ENCODE measurements at places on chromosomes 5 and 9. TPM values are rescaled to one million over a fixed set of nuclear protein-coding genes. Genes with fewer than 3 reads are reported as not detected.

GRCh38 chr5:156527611-156528010 lies 200.6 kb downstream of the SGCD start:
- no peak overlapping the region for H3K4me3 ChIP-seq
- H3K36me3 ChIP-seq = no peaks in the 10 kb centered on the region
- no peaks in the 10 kb centered on the region for H3K4me1 ChIP-seq
- H3K27ac ChIP-seq = no peak overlapping the region

DNA sequence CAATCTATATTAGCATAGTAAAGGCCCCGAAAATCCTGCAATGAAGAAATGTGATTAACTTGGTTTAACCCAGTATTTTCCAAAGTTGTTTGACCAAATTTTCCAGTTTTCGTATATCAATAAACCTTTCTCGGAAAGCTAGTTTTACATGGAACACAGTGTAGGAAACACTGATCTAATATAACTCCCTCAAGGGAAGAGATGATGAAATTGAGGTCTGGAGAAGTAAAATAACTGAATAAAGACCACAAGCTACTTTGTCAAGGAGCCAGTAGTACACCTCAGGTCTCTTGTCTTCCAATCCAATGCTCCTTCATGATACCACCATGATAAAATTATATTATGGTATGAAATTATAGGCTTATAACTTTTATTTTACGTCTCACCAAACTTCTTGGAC lies 118.1 kb upstream of the TARS1 start:
- no peak overlapping the region for H3K4me3 ChIP-seq
- H3K27me3 ChIP-seq = no peaks in the 10 kb centered on the region
- H3K4me1 ChIP-seq = no peaks in the 10 kb centered on the region
- H3K27ac ChIP-seq = no peak overlapping the region
- no peaks in the 10 kb centered on the region for H3K36me3 ChIP-seq

DNA sequence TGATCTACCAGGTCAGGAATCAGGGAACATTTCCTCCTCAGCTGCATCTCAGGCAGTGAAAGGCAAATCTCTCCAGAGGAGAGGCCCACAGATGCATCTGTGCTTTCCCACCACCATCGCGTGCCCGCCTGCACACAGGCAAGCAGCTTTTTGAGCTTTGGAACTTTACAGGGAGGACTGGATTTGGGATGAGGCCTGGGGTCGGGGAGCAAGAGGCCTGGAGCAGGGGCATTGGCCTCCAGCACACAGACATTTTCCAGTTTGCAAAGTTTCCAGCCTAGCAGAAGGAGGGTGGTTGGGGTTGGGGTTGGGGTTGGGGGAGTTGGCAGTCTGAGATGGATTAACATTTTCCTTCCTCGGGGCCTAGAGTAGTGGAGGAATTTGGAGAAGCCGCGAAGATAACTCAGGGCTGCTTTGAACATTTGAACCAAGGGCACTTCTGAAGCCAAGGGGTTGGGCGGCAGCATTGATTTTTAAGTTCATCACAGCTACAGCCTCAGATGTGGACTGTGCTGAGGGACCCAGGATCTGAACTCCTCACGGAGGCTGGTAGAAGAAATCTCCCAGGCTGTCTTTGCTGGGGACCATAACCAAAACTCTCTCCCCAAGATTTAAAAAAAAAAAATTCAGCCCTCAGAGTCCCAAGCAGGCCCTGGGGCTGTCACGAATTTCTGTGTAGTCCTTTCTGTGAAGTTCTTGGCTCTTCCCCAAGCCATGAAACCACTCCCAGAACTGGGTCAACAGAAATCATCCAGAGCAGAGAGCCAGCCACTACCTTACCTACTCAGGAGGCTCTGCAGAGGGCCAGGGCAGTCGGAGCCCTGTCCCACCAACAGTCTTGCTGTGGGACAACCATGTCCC lies 25.6 kb downstream of the C5orf15 start:
- no peak overlapping the region for H3K27ac ChIP-seq
- DNase-seq = no peak
- no peak overlapping the region for H3K4me3 ChIP-seq
- no peaks in the 10 kb centered on the region for H3K27me3 ChIP-seq
- H3K36me3 ChIP-seq = no peaks in the 10 kb centered on the region

DNA sequence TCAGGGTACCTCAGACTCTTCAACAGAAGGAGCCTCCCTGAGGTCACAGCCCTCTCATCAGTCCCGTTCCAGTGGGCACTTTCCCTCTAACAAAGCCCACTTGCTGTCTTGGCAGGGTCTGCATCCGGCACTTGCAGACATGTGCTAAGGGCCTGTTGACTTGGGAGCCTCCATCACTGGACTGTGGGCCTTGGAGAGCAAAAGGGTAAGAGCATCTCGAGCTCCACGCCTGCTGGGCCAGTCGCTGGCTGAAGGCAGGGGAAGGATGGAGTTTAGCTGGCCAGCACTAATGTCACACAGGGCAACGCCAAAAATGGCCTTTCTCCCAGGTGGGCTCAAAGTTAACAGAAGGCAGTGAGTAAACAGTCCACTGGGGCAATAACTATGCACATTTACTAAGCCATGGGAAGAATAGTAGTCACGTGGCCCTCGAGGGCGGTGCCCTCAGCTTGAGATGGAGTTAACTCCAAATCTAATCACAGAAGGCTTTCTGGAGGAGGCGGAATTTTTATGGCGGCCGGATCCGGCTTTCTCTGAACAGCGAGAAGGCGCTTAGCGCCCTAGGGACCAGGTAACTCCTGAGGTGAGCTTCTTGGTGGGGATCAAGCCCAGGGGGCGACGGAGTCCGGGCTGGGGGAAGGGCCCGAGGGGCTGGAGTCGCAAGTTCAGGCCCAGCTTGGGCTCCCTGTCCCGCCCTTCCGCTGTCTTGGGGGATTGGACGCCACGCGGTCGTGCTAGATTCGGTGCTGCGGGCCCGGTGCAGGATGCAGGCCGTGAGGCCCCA lies 2.0 kb upstream of the NSD1 start:
- no peaks in the 10 kb centered on the region for H3K27me3 ChIP-seq
- no peaks in the 10 kb centered on the region for H3K36me3 ChIP-seq

DNA sequence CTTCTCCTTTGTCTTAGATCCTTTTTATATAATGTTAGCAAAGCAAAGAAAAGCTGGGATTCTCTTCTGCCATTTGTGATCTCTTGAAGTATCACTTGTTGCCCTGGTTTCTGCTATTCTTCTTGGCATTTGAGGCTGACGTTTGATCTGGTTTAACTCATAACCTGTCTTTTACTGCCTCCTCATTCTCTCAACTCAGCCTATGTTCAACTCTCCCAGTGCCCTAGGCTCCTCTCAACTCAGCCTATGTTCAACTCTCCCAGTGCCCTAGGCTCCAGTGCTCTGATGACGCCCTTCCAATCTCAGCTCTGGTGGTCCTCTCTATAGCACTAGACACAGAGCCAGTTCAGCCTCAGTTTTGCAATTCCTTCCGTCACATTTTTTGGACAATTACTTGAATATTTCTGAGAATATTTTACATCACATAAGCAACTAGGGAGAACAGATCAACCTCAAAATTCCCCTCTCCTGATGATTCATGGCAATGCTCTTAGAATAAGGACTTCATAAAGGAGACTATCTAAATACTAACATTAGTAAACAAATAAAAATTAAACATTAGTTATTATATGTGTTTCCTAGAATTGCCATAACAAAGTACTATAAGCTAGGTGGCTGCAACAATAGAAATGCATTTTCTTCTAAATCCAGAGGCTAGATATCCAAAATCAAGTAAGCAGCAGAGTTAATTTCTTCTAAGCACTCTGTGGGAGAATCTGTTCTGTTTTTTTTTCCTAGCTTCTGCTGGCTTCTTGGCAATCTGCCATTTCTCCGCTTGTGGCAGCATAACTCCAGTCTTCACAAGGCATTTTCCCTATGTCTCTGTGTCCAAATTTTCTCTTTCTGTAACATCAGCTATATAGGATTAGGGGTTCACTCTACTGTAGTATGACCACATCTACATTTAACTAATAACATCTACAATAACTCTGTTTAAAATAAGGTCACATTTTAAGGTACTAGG lies 662.1 kb upstream of the FTMT start:
- no peaks in the 10 kb centered on the region for H3K4me1 ChIP-seq
- H3K36me3 ChIP-seq = no peaks in the 10 kb centered on the region
- no peak for DNase-seq
- H3K27ac ChIP-seq = no peak overlapping the region
- H3K27me3 ChIP-seq = no peaks in the 10 kb centered on the region
- H3K4me3 ChIP-seq = no peak overlapping the region

- H3K27ac ChIP-seq = no peak overlapping the region
- no peaks in the 10 kb centered on the region for H3K27me3 ChIP-seq
- no peak for DNase-seq
- H3K4me3 ChIP-seq = no peak overlapping the region
- H3K4me1 ChIP-seq = no peaks in the 10 kb centered on the region
These were observed 48.4 kb upstream of the AFAP1L1 start for GRCh38 chr5:149223081-149223848.

DNA sequence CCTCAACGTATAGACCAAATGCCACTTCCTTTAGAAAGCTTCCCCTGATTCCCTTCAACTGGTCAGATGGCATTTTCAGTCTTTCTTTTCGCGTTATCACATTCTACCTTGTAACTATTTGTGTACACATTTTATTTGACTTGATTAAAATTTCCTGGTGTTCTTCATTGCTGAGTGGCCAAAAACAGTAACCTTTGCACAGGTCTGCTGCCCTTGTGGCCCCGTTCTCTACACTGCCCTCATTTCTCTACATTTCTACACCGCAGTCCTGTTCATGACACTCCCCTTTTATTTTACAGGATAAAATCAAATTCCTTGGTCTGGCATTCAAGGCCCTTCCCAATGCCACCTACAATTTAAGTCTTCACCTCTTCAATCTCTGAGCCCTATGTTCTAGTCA lies 334.2 kb upstream of the SLC30A5 start:
- H3K27me3 ChIP-seq = no peaks in the 10 kb centered on the region
- H3K36me3 ChIP-seq = no peaks in the 10 kb centered on the region
- no peak overlapping the region for H3K4me3 ChIP-seq
- DNase-seq = no peak
- H3K4me1 ChIP-seq = no peaks in the 10 kb centered on the region

TRIM7 gene
- total RNA-seq = 2.2 TPM

Measured in T-cell (primary cell).